ENCODE measurements at places on chromosomes 4 and X.

DNA sequence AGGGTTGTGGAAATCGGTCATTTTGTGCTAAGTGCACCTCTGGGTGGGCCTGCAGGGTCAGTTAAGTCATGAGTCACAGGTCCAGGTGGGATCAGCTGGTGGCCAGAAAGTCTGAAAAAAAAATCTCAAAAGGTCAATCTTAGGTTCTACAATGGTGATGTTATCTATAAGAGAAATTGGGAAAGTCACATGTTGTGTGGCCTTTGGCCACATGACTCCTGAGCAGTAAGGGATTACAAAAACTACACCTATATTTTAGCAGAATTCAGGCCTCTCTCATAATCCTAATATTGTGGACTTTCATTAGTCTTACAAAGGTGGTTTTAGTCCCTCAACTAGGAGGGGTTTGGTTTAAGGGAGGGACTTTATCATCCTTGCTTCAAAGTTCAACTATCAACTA lies 59.1 kb downstream of the UCHL1 start:
- no peak for DNase-seq

GRCh38 chr4:26197018-26197779 lies 123.6 kb upstream of the RBPJ start:
- DNase-seq, result peak; percentile 53

DNA sequence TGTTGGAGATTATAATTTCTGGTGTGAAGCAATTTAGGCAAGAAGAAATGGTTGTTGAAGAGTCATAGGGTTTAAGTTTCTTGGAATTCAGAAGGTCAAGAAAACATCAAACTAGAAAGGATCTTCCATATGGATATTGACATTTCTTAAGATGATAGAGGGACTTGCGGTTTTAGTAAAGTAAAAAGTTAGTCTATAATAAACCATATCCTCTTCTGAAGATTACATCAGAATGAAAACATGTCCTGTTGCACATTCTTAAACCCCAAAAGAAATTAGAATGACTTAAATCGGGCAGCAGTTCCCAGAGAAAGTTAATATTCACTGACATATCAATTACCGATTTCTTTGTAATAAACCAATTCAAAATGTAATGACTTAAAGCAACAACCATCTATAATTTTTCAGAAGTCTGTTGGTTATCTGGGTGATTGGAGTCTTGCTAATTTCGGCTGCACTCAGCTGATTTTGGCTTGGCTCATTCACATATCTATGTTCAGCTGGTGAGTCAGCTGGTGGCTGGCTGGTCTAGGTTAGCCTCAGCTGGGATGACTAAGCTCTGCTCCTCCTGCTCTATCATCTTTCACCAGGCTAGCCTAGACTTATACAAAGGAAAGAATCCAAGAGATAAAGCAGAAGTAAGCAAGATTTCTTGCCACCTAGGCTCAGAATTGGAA lies 24.4 kb upstream of the DYNLT3 start:
- DNase-seq, result no peak

- peak; percentile 63 for DNase-seq
Observed at GRCh38 chr4:1055721-1056590, 44.5 kb downstream of the FGFRL1 start.

DNA sequence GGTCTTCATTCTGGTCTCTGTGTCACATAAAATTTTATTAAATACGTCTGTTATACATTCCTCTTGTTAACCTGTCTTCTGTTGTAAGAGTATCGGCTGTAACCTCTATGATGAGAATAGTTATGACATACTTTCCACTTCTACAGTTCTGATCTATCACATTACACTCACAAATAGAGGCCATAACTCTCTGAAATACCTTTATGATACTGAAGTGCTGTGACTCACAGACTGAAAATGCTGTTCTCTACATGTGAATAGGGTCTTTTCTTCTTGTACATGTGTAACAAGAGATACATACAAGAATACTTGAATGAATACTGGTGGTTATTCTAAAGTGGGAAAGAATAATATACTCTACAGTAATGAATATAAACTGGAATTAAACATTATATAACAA lies 1047.6 kb downstream of the TECRL start:
- DNase-seq, result no peak

GRCh38 chrX:123193101-123193500 lies 9.0 kb downstream of the GRIA3 start:
- DNase-seq, result no peak

DNA sequence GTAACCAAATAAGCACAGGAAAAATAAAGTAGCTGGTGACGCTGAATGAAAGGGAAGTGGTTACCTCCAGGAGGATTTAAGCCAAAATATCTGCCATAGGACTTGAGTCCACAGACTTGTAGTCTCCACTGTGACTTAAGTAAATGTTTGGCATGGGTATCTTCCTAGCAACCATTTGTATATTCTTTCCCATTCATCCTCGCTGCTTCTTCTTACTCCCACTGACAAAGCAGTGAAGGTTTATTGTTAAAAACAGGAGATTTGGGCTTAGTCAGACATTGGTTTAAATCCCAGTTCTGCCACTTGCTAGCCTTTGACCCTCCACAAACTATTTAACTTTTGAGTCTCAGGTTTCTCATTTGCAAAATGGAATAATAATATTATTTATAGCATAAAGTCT lies 22.3 kb downstream of the COL4A6 start:
- DNase-seq, result no peak

DNA sequence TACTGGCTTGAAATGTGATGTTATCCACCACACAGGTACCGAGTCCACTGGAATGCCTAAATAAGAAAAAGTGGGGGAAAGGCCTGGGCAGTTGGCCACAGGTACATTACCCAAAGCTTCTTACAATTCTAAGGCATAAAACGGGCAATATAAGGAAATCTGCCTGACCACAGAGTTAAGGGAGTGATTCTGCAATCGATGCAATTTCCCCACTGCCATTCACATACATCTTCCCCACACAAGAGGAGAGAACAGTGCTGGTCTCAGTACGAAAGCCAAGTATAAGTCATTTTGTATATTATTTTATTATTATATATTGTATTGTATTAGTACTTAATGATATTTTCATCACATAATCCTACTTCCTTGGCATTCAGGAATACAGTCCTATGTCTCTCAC lies 30.6 kb downstream of the RFC1 start:
- DNase-seq, result no peak

DNA sequence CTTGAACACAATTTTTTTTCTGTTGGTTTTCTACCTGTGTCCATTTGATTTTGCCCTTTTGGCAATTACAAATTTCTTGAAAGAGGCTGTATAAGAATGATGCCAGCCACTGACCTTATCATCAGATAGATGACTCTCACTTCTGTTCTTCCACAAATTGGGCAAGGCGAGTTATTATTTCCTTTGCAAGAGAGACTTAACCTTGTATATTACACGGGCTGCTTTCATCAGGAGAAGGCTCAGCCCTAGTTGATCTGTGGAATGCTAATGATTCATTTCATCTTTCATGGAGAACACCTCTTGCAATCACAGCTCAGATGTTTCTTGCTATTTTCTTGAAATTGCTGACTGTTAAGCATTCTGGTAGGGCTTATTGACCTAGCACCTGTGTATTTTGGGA lies 1155.4 kb downstream of the STIM2 start:
- no peak for DNase-seq

DNA sequence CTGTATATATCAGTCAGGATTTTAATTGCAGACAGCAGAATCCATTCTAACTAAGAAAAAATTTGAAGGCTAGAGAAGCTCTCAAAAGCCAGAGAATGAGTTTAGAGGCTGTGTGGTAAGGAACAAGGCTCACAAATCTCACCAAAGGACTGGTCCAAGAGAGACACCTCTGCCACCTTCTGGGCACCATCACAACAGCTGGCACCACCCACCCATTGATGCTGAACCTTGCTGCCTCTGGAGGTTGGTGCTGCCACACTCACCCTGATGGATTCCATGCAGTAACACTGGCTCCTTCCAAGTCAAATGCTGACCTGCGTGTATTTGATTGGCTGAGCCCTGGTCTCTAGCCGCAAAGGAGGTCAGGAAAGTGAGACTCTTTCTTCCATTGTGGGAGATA lies 100.8 kb downstream of the BEND2 start:
- no peak for DNase-seq

- DNase-seq, result no peak
Observed at GRCh38 chrX:68947882-68948605, 119.2 kb downstream of the EFNB1 start.

DNA sequence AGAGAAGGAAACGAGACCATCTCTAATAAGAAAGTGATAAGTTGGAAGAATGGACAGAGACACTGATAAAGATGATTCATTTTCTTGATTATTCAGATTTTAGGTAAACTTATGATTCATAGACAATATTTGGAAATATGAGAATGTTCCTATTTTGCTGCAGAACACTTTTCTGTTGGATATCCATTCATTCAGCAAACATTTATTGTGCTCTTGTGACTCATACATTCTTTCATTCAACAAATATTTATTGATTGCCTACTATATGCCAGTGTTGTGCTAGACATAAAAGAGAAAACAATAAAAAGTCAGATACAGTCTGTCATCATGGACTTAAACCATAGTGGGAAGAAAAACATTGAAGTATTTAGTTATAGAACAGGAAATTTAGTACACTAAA lies 1232.0 kb downstream of the STIM2 start:
- no peak for DNase-seq

- no peak for DNase-seq
Observed at GRCh38 chrX:149643496-149643895, 11.9 kb upstream of the TMEM185A start.

GRCh38 chr4:54654753-54655152 lies 3.0 kb upstream of the KIT start:
- no peak for DNase-seq

GRCh38 chrX:456551-457291 lies 70.0 kb upstream of the PPP2R3B start:
- no peak for DNase-seq

DNA sequence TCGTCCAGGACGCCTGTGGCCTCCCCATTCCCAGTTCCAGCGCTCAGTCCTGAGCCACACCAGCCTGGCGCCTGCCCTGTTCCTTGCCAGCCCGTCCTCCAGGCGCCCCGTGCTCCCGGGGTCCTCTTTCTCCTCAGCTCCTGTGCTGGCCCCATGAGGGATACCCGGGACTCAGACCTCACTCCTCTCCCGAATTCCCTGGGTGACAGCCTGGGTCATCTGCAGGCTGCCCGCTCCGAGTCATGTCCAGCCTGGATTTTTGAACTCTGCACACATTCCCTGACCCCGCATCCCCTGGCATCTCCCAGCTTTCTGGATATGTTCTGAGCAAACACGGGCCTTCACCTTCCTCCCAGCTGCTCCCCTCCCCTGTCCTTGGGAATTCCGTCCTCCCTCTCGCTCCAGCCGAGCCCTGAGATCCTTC lies 14.9 kb upstream of the ADD1 start:
- no peak for DNase-seq

GRCh38 chrX:68232206-68232605 lies 201.1 kb downstream of the OPHN1 start:
- no peak for DNase-seq

DNA sequence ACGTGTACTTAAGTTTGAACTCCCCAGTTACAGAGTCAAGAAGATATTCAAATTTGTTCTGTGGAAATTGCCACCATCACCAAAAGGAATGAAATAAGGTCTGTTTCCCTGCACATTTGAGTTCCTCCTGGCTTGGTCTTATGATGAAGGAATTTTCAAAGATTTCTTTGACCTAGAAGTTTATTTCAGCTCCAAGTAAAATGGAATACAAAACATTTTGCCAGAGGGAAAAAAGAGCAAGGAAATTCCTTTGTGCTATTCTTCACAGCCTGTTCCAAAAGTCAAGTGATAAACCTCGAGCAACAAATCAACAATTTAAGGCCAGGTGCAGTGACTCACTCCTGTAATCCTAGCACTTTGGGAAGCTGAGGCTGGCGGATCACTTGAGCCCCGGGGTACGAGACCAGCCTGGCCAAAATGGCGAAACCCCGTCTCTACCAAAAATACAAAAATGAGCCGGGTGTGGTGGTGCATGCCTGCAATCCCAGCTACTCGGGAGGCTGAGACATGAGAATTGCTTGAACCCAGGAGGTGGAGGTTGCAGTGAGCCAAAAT lies 3.4 kb downstream of the NKRF start:
- DNase-seq, result no peak

DNA sequence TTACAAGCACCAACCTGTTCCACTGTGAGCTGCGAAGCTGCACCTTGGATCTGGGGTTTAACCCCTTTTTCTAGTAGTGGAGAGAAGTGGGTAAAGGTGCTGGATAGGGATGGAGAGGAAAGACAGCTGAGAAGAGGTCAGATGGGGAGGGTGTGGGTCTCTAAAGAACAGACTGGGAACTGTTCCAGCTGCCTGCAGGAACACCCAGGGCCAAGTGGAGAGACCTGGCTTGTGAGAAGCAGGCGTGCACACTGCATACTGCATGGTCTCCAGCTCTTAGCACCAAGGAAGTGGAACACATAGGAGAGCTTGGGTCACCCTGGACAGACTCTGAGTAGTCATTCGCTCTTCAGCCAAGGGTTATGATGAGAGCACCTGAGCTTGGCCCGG lies 16.1 kb downstream of the BCOR start:
- DNase-seq, result no peak

- no peak for DNase-seq
Observed at GRCh38 chr4:118751629-118752323, 66.6 kb downstream of the METTL14 start.

DNA sequence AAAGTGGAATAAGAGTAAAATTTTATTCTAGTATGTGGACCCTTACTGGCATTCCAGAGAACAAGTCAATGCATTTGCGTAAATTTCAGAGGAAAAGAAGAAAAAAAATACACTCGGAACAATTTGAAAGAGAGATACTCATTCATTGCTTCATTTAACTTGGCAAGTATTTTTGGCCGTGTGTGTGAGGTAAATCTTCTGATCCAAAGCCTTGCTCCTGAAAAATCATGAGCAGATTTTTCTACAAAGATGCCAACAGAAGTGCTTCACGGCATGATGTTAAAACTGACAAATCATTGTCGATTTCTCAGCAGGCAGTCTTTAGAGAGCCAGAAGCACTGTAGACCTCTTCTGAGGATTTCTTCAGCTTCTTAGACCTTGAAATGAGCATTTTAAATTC lies 194.0 kb downstream of the COX18 start:
- DNase-seq, result no peak

GRCh38 chrX:72276478-72276953 lies 532 bp downstream of the RPS4X start:
- no peak for DNase-seq

GRCh38 chr4:7631288-7632014 lies 196.7 kb upstream of the PSAPL1 start:
- DNase-seq, result no peak

GRCh38 chrX:68568136-68568535 lies 69.3 kb downstream of the YIPF6 start:
- DNase-seq, result no peak

GRCh38 chr4:51995647-51996220 lies 24.4 kb downstream of the LRRC66 start:
- no peak for DNase-seq

- no peak for DNase-seq
Observed at GRCh38 chr4:147782087-147782781, 50.3 kb downstream of the ARHGAP10 start.

DNA sequence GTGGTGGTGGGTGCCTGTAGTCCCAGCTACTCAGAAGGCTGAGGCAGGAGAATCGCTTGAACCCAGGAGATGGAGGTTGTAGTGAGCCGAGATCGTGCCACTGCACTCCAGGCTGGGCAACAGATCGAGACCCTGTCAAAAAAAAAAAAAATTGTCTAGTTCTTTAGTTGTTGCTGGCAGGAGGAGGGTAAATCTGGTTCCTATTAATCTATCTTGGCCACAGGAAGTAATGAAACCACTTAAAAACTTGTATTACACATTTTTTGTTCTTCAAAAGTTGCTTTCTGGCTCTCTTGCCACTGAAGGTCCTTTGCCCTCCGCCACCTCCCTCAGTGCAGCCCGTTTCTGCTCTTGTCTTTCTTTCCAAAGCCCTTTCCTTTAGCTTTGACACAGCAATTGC lies 102.9 kb upstream of the ARSJ start:
- no peak for DNase-seq
